ENCODE measurements at places on chromosomes 2 and 18.

DNA sequence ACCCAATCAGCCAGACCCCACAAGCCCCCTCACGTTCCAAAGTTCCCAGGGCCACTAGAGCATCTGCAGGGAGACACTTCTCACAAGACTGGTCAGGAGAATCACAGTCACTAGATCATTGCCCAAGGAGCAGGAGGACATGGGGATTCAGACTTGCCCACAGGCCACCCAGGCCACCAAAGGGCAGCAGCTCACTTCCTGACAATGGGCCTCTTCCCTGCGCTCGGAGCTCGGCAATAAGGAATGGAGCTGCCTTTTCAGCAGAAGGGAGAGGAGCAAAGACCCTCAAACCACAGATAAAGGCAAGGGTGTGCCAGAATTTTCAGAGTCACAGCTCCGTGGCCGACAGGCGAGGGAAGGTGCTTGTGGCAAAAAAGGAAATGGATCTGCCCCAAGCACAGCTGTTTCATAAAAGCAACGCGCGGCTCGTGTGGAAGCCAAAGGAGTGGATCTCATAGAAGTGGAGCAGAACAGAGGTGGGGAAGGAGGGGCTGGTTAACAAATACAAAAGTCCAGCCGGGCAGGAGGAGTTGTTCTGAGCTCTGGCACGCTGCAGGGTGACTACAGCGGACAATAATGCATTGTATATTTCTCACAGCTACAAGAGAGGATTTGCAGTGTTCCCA is 72.1 kb downstream of the EDAR start:
- DNase-seq, result no peak

GRCh38 chr18:60508108-60508507 is 135.5 kb upstream of the MC4R start:
- DNase-seq, result no peak

GRCh38 chr2:149213764-149214493 is 116.5 kb upstream of the LYPD6 start:
- no peak for DNase-seq

- DNase-seq, result no peak
These were observed 1.8 kb downstream of the LAPTM4A start for GRCh38 chr2:20049637-20050036.

DNA sequence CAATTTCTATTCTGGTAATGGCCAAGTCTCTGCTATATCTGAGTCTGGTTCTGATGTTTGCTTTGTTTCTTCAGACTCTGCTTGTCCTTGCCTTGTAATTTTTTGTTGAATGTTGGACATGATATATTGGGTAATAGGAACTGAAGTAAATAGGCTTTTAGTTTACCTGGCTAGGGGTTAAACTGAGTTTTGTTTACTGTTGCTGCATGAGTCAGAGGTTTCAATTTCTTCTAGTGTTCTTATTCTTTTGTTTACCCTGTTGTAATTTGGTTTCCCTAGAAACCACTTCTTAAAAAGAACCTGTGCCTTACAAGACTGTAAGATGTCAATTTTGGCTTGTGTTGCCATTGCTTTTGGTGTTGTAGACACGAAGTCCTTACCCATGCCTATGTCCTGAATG is 285.0 kb upstream of the KCNH7 start:
- no peak for DNase-seq

GRCh38 chr18:63848159-63848558 is 39.3 kb upstream of the SERPINB2 start:
- DNase-seq, result peak; percentile 46

- DNase-seq, result no peak
These were observed 12.7 kb upstream of the SELENOI start for GRCh38 chr2:26333293-26333692.

DNA sequence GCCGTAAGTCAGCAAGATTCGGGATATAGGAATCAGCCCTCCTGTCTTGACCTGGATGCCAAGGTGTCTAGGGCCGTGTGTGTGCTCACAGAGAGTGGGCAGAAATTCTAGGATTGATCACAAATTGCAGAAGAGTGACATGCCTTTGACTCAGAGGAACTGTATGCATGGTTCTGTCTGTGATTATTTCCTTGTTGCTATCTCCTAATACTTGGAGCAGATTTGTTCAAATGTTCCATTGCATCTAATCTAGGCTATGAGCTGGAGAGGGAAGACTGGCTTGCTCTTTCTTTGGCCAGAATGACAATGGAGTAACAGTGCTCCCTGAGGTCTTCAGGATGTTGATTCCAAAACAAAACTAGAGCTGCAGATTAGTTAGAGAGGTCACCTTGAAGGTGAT is 115.0 kb downstream of the EN1 start:
- no peak for DNase-seq

DNA sequence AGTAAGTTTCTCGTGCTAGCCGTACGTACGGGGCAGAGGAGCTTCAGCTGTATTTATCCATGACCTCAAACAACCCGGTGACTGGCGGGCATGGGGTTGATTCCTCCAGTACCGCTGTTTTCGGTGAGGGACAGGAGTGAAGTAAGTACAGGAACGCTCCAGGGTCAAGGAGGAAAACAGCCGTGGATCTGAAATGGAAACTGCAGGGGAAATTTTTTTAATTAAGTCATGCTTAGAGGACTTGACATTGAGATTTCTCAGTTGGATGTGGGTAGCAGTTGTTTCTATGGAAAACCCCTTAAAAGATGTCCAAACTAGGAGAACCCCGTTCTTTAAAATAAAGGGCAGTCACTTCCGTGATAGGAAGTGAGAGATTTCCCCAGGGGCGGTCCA is 1.2 kb downstream of the RAB12 start:
- no peak for DNase-seq

- DNase-seq, result no peak
These were observed 9.8 kb upstream of the CLIP4 start for GRCh38 chr2:29105375-29105774.

GRCh38 chr2:157727693-157728092 is 99.0 kb upstream of the ACVR1C start:
- no peak for DNase-seq

GRCh38 chr2:84757648-84758047 is 123.2 kb downstream of the TRABD2A start:
- no peak for DNase-seq

GRCh38 chr2:216735086-216735485 is 39.7 kb upstream of the IGFBP5 start:
- DNase-seq, result no peak

DNA sequence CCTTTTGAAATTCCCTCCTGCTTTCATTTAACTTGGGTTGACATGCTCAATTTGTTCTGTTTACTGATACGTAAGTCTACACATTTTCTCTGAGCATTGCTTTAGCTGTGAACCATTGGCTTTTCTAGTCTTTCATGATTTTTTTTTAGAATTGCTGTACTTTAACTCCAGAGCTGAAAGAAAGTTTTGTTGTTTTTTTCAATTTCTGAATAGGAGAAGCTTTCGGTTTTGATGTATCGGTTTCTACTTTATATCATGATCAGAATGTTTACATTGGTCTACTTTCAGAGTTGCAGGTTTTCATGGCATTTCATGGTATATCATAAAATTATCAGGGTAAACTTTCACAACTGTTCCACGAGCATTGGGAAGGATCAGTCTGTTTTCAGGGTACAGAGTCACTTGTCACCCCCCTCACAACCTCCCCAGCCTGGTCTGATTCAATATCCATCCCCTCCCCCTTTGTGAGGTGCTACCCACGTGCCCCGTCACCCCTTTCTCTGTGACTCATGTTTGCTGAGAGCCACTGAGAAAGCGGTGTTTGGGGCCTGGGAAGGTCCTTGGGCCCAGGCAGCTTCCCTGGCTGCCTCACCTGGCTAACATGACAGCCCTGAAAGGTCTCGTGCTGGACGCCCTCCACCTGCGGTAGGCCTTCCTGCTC is 7.0 kb downstream of the ASTL start:
- no peak for DNase-seq

- DNase-seq, result no peak
These were observed 101.5 kb upstream of the HS6ST1 start for GRCh38 chr2:128420131-128420530.

DNA sequence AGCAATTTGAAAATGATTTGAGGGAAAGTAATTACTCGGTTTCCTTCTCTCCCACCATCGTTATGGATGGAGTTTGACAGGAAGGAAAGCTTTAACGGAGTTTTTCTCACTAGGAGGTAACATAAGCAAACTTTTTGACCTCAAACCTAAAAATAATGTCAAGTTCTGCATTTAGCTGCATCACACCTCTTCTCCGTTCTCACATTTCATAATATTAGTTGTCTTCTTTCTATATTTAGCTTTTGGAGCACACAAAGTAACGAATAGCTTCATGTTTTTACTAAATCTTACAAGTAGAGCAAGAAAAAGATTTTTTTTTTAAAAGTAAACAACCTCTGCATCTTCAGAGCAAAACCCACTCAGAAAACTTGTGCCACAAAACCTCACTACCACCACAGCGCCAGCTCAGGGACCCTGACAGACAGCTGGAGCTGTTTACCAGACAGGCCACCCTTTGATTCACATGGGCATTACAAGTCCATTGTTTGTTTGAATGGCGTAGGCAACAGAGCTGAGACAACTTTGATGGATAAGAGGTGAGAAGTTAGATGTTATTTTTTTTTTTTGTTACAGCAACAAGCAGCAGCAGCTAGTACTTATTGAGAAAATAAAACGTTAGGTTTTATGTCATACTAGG is 21.9 kb upstream of the ICOS start:
- no peak for DNase-seq

GRCh38 chr2:195538937-195539336 is 118.1 kb upstream of the SLC39A10 start:
- no peak for DNase-seq

DNA sequence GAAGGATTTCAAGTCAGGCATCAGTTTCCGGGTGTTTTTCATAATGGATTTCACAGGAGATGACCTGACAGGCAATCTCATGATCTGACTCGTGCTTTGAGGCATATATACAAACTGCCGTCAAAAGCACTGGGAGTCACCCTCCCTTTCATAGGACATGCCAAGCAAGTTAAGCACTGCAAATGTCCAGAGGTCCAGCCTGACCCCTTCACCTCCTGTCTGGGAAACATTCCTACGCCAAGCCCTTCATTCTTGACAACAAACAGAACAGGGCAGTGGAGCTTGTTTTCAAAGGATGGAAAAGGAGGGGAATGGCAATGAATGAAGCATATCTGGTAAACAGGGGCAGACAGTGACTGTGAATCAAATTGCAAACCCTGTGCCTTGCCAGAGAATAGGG is 963.6 kb downstream of the BCL11A start:
- no peak for DNase-seq

- DNase-seq, result no peak
These were observed 2.0 kb upstream of the RAB17 start for GRCh38 chr2:237592425-237592980.

- DNase-seq, result no peak
These were observed 123.5 kb upstream of the ZSWIM2 start for GRCh38 chr2:186972281-186972970.

- DNase-seq, result no peak
These were observed 108.1 kb downstream of the TPO start for GRCh38 chr2:1521191-1521877.

DNA sequence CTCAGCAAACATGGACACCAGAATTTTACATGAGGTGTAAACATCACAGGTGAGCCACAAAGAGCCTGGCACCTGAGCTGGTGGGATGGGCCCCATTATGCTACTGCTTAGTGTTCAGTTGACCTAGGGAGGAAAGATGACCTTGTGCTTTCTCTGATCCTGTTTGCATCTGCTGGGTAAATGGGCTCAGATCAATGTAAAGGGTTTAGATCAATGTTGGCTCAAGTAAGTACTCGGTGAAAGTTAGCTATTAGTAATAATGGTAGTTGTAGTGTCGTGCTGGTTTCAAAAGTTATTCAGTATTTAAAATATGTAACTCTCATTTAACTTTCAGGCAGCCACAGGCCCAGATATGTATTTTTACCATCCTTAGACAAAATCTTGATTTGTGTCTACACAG is 19.8 kb downstream of the ABHD3 start:
- DNase-seq, result no peak

- peak; percentile 85 for DNase-seq
These were observed 112.3 kb downstream of the RAB3GAP1 start for GRCh38 chr2:135164431-135164830.

GRCh38 chr18:2894131-2894840 is 47.5 kb downstream of the EMILIN2 start:
- peak; percentile 40 for DNase-seq

GRCh38 chr2:1622521-1623200 is 121.7 kb downstream of the PXDN start:
- DNase-seq, result no peak

DNA sequence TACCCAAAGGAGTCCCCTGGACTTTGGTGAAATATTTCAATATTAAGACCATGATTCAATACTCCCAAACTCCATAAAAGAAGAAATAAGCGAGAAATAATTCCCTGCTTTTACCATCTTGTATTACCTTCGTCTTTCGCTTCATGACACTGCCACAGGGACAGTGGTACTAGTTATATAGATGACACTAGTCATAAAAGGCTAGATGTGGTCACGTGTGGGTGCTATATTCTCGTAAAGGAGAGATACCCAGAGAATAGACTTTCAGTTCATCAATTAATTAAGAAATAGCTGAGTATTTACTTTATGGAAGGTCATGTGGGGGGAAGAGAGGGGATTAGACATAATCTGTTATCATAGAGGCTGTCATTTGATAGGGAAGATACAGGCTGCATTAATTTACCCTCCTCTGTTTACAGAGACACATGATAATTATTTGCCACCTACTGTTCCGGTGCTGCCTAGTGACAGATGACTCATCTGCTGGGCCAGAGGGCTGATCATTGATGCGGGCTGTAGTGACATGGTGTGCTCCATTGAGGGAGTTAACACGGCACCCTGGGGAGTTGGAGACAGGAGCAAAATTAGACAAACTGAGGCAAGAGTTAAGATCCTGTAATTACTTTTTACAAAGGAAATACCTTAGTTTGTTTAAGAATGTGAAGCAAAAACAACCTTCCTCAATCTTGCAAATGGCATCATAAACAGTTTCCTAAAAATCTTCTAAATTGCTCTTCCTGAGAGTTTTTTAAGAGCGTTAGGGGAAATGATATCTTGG is 78.2 kb upstream of the ITGB6 start:
- DNase-seq, result no peak

DNA sequence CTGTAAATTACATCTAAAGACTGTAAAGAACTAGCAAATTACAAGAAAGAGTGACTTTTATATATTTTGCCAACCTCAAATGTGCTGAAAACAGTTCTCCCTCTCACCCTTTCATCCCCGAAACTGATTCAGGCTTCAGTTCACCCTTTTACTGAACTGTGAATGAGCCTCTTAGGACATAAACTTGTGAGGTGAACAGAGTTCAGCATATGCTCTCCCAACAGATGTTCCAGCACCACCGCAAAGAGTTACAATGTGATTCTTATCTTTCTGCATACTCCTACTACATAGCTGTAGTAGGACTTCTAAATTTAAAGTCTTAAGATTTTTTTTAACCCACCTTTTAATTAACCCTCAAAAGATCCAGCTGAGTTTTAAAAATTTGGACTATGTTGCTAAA is 1.2 kb upstream of the ZCCHC2 start:
- DNase-seq, result no peak

DNA sequence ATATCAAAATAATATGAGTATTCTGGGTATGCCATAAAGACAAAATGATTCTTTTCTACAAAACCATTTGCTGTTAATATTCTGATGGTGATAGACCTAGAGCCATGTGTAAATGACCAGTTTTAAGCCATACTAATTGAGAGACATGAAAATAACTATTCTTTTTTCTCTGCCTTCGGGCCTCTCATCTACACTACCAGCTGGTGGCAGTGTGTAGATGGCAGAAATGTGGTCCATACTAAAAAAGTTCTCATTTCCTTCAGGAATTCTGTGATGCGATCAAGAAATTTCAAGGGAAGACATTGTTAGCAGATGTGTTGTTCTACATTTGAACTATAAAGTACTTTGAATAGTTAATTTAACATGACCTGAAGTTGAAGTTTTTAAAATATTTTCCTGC is 485.2 kb downstream of the TRIB2 start:
- peak; percentile 1 for DNase-seq

- DNase-seq, result no peak
These were observed 186.0 kb upstream of the TNP1 start for GRCh38 chr2:217045700-217046475.
